Lower lobe of right lung (tissue), 2 donors: ENCODE measurements at places on chromosomes 1 and 21. TPM values are rescaled to one million over a fixed set of nuclear protein-coding genes. Genes with fewer than 3 reads are reported as not detected.

- no peak for DNase-seq
- H3K36me3 ChIP-seq, result peaks cover 52% of the 10 kb centered on the region
- no peak overlapping the region for H3K4me3 ChIP-seq
- no peaks in the 10 kb centered on the region for H3K27me3 ChIP-seq
- peaks cover 21% of the 10 kb centered on the region for H3K4me1 ChIP-seq
These were observed 23.3 kb downstream of the CNIH4 start for GRCh38 chr1:224380003-224380402.

DNA sequence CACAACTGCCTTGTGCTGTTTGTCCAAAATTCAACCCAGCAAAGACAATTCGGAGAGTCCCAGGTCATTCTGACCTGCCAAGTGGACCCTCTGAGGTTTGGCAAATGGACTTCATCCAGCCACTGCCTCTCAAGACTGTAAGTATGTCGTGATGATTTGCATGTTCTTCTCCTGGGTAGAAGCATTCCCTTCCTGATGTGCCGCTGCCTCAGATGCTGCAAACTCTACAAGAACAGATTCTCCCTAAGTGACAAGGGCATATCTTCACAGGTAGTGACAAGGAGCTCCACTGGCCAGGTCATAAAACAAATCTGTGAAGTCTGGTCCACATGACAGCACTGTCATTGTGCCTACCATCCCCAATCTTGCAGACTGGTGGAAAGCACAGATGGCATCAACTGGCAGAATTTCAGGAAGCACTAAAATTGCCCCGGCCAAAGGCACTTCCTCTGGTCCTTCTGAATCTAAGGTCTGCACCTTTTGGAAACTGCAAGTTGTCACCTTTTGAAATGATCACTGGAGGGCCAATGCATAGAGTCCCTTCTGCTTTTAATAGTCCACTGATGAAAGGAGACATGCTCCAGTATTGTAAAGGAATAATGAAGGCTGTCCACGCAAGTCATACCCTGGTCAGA, 27.4 kb downstream of the POFUT2 start:
- DNase-seq, result no peak
- peaks cover 21% of the 10 kb centered on the region for H3K27me3 ChIP-seq
- peaks cover 10% of the 10 kb centered on the region for H3K4me1 ChIP-seq
- no peak overlapping the region for H3K4me3 ChIP-seq
- H3K27ac ChIP-seq, result no peak overlapping the region
- H3K36me3 ChIP-seq, result peaks cover 27% of the 10 kb centered on the region

DNA sequence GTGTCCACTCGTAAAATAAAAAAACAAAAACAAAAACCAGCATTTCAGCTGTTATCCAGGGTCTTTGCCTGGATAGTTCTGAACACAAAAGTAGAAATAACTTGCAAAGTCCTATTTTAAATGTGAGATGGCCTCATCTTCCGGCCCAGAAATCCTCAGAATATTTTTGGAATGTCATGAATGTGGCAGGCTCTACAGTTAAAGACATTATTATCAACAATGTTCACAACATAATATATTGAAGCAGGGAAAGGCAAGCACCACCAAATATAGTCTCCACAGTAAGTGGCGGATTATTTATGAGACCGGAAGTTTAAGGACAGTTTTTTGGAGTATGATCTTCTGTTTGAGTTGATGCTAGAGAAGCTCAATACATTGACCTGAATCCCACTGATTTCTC, 1.2 kb upstream of the C1orf198 start:
- peak overlapping the region; percentile 87 for H3K27ac ChIP-seq
- H3K4me3 ChIP-seq, result peak overlapping the region; percentile 85
- H3K27me3 ChIP-seq, result no peaks in the 10 kb centered on the region
- DNase-seq, result no peak
- no peaks in the 10 kb centered on the region for H3K36me3 ChIP-seq

GRCh38 chr1:226369110-226369509, 38.8 kb downstream of the PARP1 start:
- H3K4me1 ChIP-seq, result no peaks in the 10 kb centered on the region
- no peak overlapping the region for H3K27ac ChIP-seq
- no peak overlapping the region for H3K4me3 ChIP-seq
- no peaks in the 10 kb centered on the region for H3K27me3 ChIP-seq
- H3K36me3 ChIP-seq, result peaks cover 100% of the 10 kb centered on the region

DNA sequence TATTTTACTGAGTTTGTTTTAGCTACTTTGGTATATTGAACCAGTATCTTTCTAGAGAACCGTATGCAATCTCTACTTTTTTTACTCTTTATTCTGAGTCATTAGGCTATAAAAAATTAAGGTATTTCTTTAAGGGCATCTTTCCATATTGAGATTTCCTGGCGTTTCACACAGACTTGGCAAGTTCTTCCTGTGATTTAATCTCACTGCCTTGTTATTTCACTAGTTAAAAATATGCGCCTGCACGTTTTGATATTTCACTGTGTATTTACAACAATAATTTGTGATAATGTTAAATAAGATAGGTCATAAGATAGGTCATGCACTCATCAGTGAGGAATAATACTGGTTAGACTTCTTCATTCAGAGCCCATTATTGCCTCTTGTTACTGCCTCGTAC, 16.2 kb upstream of the CR1L start:
- no peak overlapping the region for H3K27ac ChIP-seq
- DNase-seq, result no peak
- no peaks in the 10 kb centered on the region for H3K27me3 ChIP-seq
- no peak overlapping the region for H3K4me3 ChIP-seq
- no peaks in the 10 kb centered on the region for H3K4me1 ChIP-seq

The WNT9A gene
- total RNA-seq, result 7.0 TPM

The S100A7A gene
- not detected for total RNA-seq
